GM23338 (cell line): ENCODE measurements at places on chromosomes 6 and 20.

DNA sequence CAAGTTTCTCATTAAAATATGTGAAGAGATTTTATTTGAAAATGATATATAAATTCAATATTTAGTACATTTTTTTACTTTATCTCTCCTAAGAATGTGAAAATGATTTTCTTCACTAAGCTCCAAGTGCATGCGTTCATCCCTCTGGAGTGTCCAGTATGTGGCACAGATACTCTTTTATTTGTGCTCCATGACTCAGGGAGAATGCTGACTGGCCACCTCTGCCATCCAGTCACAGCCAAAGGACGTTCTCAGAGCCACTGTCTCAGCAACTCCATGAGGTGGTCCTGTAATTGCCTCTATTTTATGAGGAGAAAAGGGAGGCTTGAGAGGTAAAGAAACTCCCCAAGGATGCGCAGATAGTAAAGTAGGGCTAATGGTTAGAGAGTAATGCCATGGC, 58.3 kb downstream of the KAT14 start:
- no peak overlapping the region for H3K4me3 ChIP-seq
- no peak for DNase-seq
- no peaks in the 10 kb centered on the region for H3K27me3 ChIP-seq
- no peaks in the 10 kb centered on the region for H3K36me3 ChIP-seq
- no peak overlapping the region for H3K27ac ChIP-seq

DNA sequence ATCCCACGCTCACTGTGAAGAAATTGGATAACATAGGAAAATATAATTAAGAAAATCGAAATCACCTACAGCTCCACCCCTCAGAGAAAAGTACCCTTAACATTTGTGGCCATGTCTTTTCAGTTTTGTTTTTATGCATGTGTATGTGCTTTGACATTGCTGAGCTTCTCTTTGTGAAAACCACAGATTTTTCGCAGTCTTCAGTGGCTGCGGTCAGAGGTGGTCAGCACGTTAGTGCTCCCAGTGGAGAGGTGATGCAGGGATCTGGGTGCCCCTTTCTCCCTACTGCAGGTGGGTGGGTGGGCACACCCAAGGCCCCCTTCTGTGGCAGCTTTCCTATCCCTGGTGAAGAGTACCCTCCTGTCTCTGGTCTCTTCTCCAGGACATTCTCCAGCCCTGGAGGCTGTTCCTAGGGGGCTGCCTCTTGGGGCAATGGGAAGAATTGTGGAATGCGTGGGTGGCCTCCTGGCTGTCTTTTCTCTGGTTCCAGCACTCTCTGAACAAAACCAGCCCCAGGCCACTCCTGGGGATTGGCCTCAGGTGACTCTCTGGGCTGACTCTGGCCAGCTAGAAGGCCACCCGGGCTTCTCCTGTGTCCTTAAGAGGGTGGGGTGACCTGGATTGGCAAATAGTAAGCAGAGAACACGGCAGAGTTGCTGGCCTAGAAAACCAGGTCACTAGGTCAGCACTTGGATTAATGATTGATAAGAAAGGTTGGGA, 49.8 kb upstream of the FANCE start:
- no peak overlapping the region for H3K27ac ChIP-seq
- H3K36me3 ChIP-seq: no peaks in the 10 kb centered on the region
- no peak overlapping the region for H3K4me3 ChIP-seq
- H3K4me1 ChIP-seq: peaks cover 8% of the 10 kb centered on the region
- DNase-seq: no peak
- H3K27me3 ChIP-seq: no peaks in the 10 kb centered on the region

DNA sequence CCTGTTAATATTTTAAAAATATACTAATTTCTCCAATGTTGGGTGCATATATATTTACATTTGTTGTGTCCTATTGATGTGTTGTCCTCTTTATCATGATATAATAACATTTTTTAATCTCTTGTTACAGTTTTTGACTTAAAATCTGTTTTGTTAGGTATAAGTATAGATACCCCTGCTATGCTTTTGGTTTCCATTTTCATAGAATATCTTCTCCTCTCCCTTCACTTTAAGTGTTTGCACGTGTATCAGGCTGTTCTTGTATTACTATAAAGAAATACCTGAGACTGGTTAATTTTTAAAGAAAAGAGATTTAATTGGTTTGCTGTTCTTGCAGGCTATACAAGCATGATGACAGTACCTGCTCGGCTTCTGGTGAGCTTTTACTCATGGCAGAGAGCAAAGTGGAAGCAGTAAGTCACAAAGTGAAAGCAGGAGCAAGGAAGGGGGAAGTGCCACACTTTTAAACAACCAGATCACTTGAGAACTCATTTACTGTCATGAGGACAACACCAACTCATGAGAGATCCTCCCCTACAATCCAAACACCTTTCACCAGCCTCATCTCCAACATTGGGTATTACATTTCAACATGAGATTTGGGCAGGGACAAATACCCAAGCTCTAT, 340.5 kb upstream of the SYNCRIP start:
- H3K27ac ChIP-seq: no peak overlapping the region
- no peaks in the 10 kb centered on the region for H3K4me1 ChIP-seq
- H3K27me3 ChIP-seq: no peaks in the 10 kb centered on the region
- H3K4me3 ChIP-seq: no peak overlapping the region
- 0 out of 2 replicates have a peak, but pooled peaks cover 8% of the 10 kb centered on the region for H3K36me3 ChIP-seq

GRCh38 chr20:40687384-40688128, 1.5 kb downstream of the MAFB start:
- peaks cover 98% of the 10 kb centered on the region for H3K27me3 ChIP-seq
- H3K27ac ChIP-seq: no peak overlapping the region
- peak; percentile 73 for DNase-seq
- H3K4me3 ChIP-seq: peak overlapping the region; percentile 82
- no peaks in the 10 kb centered on the region for H3K36me3 ChIP-seq

DNA sequence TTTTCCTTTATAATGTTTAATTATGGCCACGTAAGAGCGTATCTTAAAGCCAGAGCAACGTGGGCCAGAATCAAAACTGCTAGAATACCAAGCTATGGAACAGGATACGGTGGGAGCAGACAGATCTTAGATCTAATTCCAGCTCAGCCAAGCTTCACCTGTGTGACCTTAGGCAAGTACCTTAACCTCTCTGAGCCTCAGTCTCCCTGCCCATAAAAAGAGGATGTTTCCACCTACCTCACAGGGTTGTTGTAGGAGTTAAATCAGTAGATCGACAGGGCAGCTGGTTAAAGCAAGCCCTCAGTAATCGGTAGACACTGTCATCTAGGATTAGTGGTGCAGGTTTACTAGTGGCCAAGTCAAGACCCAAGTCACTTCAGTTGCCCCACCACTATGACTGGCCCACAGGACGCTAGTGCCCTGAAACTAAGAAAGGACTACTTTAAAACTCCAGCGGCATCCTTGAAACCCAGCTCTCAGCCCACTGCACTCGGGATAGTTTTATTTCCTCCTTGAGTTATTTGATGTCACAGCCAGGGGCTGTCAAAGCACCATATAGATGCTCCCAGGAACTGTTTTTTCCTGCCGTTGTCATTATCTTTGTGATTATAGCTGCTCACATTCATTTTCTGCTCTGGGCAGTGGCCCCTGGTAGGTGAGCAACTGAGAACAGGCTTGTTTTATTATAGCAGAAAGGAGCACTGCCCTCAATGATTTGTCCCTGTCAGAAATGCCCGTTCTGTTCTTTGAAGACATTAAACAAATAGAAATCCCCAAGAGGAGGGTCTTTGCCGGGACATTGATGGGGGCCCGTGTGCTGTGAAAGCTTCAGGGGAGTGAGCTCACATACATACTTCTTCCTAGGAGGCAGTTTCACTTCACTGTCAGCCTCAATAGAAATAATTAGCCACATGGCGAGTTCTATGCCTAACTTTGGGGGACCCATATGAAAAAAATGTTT, 63.1 kb downstream of the ISM1 start:
- no peak overlapping the region for H3K27ac ChIP-seq
- H3K36me3 ChIP-seq: no peaks in the 10 kb centered on the region
- H3K27me3 ChIP-seq: no peaks in the 10 kb centered on the region
- DNase-seq: no peak
- H3K4me3 ChIP-seq: no peak overlapping the region

- no peak for DNase-seq
- no peaks in the 10 kb centered on the region for H3K4me1 ChIP-seq
- H3K27me3 ChIP-seq: no peaks in the 10 kb centered on the region
- H3K4me3 ChIP-seq: no peak overlapping the region
Observed at GRCh38 chr20:59071216-59071615, 28.6 kb upstream of the PRELID3B start.

DNA sequence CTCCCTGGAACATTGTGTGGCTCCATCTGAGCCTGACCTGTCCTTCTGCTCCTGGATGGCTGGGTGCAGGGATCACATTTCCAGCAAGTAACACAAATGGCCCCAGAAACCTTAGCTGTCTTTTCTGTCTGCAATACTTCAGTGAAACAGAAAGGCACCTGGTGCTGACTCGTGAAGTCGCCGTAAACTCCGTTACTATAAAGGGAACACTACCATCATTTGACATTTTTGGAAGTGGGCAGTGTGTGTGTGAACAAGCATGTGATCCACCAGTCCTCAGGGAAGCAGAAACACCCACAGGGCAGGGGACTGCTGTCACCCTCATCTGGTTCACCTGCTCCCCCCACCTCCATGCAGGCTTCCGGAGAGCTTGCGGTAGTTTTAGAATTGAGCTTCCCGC, 23.9 kb downstream of the SERPINB6 start:
- no peak for DNase-seq
- peaks cover 22% of the 10 kb centered on the region for H3K4me1 ChIP-seq
- H3K27me3 ChIP-seq: no peaks in the 10 kb centered on the region
- no peak overlapping the region for H3K27ac ChIP-seq
- H3K36me3 ChIP-seq: no peaks in the 10 kb centered on the region
- H3K4me3 ChIP-seq: no peak overlapping the region

DNA sequence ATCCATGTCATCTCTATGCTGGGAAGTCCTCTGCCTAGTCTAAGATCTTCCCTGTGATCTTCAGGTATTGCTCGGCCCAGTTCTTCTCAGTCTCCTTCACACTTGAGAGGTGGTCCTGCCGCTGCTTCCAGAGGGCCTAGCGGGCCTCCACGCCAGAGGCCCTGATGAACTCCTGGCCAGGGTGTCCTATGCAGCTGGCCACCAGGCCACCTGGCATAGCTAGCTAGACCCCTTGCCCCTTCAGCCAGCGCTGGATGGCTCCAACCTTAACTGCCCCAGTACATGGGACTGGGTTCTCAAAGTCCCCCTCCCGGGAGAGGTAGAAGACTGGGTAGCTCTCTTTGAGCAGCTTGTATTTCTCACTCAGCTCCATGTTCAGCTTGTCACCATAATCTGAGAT, 81.1 kb downstream of the ZFP64 start:
- no peak for DNase-seq
- H3K27me3 ChIP-seq: peaks cover 23% of the 10 kb centered on the region
- no peaks in the 10 kb centered on the region for H3K36me3 ChIP-seq
- H3K27ac ChIP-seq: no peak overlapping the region
- 0 out of 2 replicates have a peak, but pooled peaks cover 5% of the 10 kb centered on the region for H3K4me1 ChIP-seq

- no peaks in the 10 kb centered on the region for H3K36me3 ChIP-seq
- DNase-seq: no peak
- no peak overlapping the region for H3K27ac ChIP-seq
- no peaks in the 10 kb centered on the region for H3K27me3 ChIP-seq
- no peak overlapping the region for H3K4me3 ChIP-seq
Observed at GRCh38 chr20:49612127-49612738, 44.3 kb upstream of the PTGIS start.
